ENCODE measurements at places on chromosomes 7 and 10.

- peak; percentile 53 for DNase-seq
These were observed 45.5 kb upstream of the DDC start for GRCh38 chr7:50610521-50611277.

- no peak for DNase-seq
These were observed 155.5 kb downstream of the KCNMA1 start for GRCh38 chr10:77482072-77482471.

GRCh38 chr10:17617031-17617911, at the start of gene HACD1:
TSS of gene HACD1 (minus strand) at chr10:17617374. CDS start at chr10:17617339, 35 bp downstream.
- DNase-seq: peak; percentile 67

DNA sequence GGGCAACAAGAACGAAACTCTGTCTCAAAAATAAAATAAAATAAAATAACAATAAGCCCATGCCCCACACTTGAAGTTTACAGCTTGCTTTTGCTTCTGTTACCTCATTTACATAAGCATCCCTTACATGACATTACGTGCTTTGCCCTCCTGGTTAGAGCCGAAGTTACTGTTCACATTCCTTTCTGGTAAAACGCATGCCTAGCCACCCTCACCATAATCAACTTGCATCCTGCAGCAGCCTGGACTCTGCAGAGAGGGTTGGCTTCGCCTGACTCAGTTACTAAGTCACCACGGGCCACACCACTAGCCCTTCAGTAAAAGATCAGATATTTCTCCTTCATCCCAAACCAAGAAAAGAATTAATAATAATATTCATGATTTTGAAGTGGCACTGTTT, 736.0 kb upstream of the AUTS2 start:
- DNase-seq: no peak

GRCh38 chr10:19469521-19469920, 346.7 kb upstream of the PLXDC2 start:
- no peak for DNase-seq

DNA sequence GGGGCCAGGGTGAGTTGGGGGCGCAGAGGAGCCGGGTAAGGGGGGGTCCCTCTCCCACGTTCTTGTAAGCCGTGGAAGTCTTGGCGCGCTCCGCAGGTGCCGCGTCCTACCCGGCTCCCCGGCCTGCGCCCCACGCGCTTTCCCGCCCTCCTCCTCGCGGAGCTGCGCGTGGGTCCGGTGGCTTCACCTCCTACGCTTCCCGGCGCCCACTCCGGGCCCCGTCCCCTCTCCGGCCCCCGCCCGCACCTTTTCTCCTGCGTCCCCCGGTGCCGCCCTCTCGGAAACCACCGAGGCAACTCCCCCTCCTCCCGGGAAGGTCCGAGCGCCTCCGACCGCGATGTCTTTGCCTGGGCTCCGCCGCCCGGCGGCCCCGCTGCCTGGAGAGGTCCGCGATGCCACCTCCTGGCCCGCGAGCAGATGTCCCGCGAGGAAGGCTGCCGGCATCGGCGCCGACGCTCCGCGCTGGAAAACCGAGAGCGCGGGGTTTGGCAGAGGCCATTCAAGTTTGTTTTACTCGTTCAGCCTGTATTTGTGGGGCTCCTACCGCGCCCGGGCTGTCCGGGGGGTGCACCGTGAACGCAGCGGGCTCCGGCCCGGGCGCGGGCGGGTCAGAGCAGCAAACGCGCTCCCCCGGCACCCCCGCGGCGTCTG, 2.4 kb upstream of the NKX6-2 start:
- no peak for DNase-seq

GRCh38 chr10:71865561-71866041, 14.6 kb upstream of the PSAP start:
- no peak for DNase-seq

DNA sequence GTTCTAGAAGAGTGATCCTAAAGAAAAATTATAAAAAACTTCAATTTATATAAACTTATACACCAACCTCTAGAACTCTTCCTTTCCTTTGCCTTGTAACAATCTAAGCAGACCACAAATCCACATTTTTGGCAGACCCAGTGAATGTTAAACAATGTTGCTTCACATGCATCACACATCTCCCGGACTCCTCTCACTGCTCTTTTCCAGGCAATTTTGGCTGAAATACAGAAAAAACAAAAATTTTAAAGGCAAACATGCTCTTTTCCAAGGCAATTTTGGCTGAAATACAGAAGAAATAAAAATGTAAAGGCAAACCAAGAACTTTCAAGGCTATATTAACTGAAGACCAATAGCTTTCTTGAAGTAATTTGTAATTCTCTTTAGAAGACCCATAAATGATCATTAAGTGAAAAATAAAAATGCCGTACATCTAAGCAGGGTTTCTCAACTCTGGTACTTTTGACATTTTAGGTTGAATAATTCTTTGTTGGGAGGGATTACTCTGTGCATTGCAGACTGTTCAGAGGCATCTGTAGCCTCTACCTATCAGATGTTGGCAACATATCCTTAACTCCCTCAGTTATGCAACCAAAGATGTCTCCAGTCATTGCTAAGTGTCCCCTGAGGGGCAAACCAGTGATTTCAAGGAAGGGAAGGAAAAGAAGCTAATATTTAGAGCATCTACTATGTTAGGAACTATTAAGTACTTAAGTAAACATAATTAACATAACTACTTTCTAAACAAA, 64.4 kb downstream of the NRBF2 start:
- DNase-seq: no peak

GRCh38 chr10:29634105-29634504, 666 bp downstream of the SVIL start:
- DNase-seq: no peak

DNA sequence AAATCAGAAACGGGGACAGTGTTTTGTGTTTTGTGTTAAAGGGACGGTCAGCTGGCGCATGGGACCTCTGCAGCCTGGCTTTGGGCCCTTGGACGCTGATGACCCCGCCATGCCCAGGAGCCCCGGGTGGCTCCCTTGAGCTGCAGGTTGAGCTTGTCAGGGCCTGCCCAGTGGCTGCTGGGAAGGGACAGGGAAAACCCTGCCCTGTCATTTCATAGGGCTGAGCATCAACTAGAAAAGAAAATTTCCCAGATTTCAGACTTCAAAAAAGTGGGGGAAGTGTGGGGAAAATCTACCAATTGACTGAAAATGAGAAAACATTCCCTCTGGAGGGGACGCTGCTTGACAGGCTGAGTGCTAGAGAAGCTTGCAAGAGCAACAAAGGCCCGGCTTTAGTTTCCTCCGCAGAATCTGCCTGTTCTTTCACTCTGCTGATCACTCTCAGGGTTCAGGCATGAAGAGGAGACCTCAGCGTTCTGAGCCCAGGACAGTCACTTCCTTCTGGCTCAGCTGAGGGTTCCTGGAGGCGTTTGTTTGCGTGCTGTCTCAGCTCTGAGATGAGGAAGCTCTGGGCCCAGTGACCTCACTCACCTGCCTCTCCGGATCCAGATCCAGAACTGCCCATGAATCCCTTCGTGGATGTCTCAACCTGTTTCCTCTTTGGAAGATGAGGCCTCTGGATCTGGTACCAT, 18.6 kb upstream of the DNAJB6 start:
- no peak for DNase-seq
